ENCODE measurements at places on chromosomes 5 and 9.

GRCh38 chr5:146426853-146427618 lies 20.1 kb upstream of the TCERG1 start:
- DNase-seq: no peak

DNA sequence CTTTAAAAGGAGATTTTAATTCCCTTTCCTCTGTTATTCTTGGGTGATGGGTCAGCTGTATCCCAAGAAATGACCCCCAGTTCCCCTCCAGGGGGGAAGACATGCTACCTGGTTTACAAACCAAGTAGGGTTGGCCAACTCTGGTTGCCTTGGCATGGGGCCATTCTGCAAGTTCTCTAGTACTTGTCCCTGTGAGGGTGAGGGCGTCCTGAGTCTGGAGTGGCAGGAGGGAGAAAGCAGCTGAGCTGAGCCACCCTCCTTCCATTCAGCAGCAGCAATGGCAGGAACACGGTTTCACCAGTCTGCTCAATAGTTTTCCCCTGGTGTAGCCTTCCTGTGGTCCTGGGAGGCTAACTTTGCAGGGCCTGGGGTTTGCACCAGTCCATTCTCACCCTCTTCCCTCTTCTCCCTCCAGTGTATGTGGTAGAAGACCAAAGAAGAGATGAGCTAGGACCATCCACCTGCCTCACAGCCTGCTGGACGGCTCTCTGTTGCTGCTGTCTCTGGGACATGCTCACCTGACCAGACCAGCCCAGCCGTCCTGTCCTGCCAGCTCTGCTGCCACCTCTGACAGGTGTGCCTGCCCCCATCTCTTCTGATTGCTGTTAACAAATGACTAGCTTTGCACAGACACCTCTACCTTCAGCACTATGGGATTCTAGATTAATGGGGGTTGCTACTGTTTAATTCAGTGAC lies 59.9 kb downstream of the PFDN1 start:
- DNase-seq: no peak

DNA sequence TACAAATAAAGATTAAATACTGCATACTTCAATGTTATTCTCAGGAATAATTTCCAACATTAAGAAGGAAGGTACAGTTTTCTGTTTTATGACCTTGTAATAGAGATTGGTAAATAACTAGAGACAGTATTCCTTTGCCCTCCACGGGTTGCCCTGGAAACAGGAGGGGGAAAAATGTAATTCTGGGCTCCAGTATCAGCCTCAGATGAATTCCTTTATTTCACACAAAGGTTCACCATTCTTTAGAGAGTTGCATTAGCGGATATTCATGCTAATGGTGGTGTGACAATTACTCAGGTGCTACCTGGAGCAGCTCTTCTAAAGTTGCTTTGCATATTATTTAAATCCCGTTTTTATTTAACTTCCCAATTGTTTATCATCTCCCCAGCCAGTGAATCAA lies 42.6 kb downstream of the CETN3 start:
- no peak for DNase-seq

- no peak for DNase-seq
These were observed 167.6 kb upstream of the WWC1 start for GRCh38 chr5:168123631-168124528.

DNA sequence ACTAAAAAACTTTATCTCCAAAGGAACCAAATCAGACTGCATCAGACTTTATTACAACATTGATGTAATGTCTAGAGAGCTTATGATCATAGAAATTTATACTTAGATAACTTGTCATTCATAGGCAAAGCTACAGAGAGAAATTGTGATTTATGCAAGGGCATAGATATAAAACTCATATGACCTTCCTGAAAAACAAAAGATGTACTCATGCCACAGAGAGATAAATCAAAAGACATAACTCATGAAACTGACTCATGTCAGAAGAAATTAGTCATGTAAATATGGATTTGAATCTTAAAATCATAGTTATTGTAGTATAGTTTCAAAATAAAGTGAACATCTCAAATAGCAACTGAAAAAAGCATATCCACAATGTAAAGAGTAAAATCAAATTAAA lies 186.2 kb downstream of the GABBR2 start:
- no peak for DNase-seq

- no peak for DNase-seq
These were observed 477.6 kb downstream of the ZSWIM6 start for GRCh38 chr5:61809651-61810050.

GRCh38 chr5:157324237-157324636 lies 58.3 kb downstream of the CYFIP2 start:
- no peak for DNase-seq

DNA sequence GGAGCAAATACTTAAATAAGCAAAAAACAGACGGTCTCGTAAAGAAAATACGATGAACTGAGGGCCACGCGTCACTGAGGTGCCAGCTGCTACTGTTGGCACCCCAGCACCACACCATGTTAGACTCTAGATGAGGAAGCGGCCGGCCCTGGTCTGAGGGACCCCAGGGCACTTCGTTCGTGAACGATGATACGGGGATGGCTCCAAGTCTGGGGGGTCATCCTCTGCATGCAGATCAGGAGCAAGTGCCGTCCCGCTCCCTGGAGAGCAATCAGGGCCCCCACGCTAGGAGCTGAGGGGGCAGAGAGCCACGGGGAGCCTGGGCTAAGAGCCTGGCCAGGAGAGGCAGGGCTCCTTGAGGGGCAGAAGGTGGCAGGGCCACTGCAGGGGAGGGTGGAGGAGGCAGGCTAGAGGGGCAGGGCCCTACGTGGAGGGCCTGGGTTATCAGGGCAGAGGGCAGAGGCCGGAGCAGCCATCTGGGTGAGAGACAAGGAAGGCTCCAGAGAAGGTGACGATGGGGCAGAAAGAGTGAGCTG lies 24.1 kb downstream of the SARDH start:
- DNase-seq: no peak

DNA sequence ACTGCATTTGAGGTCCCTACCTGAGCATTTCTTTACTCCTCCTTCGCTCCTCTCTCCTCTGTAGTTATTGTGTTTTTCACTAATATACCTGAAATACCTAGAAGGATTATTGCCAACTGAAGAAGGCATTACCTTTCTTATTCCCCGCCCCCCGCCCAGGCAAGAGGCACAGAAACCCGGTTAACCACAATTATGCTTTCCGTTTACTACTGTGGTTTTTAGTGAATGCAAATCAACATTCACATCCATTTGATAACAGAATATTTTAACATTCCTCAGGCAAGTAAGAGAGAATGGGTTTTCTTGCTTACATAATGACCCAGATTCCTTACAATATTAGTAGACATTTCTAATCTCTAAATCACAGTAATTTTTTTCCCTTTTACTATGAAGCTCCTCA lies 136.9 kb downstream of the PCSK5 start:
- no peak for DNase-seq

DNA sequence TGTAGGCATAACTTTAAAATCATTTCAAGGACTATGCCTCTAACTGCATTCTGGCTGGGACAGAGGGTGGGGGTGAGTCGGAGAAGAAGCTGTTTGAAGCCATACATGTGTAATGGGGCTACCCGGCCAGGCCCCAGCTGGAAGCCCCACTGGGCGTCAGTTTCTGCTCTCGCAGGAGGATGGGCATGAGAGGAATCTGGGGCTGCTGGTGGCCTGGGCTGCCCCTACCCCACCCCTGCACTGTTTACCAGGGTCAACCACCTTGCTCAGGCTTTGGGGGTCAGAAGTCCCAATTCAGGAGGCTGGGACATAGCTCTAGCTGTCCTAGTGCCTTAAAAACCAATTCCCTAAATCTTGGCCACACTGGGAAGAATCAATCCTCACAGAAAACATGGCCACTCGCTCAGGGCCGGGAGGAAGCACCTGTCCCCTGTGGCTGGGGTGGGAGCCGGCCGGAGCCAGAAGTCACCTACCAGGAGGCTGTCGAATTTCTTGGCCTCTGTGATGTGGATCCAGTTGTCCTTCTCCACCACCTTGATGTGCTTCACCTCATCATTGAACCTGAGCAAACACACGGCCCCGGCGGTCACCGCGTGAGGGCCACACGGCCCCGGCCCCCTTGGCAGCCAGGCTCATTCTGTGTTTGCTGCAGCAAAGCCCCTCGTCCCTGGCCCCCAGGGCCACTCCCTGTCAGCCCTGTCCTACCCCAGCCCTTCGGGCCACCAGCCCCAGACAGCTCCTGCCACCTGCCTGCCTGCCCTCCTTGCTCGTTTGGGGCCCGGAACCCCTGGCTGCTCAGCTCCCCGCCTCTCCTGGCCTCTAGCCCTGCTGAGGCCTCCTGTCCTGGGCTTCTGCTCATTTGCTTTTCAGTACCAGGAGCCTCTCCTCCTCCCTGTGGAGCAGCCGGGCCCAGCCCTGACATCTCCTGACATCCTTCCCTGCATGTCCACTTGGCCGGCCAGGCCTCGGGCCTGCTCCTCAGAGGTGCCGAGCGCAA lies 33.6 kb upstream of the SARDH start:
- DNase-seq: no peak

GRCh38 chr9:33165263-33166151 lies 1.6 kb downstream of the B4GALT1 start:
- DNase-seq: no peak

- no peak for DNase-seq
These were observed 8.9 kb upstream of the AGXT2 start for GRCh38 chr5:35056686-35057085.

DNA sequence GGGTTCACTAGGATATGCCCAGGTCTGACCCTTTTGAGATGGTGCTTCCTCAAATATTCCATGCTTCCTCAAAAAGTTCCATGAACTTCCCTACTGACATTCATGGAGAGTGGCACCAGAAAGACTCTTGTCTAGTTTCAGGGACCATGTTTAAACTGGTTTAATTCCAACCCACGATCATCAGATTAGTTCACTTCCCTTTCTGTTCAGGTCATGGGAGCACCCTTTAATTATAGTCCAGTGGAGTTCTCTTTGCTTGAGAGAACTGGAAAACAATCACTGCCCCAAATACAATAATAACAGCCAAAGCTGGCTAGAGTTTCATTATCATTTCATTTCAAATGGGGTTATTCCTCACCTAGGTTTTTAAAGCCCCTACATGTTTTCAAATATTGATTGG lies 9.7 kb upstream of the ERBIN start:
- no peak for DNase-seq

GRCh38 chr9:69496846-69497450 lies 171.9 kb downstream of the ENTREP1 start:
- no peak for DNase-seq

- DNase-seq: no peak
These were observed 5.4 kb downstream of the CFAP90 start for GRCh38 chr5:7845557-7845956.

DNA sequence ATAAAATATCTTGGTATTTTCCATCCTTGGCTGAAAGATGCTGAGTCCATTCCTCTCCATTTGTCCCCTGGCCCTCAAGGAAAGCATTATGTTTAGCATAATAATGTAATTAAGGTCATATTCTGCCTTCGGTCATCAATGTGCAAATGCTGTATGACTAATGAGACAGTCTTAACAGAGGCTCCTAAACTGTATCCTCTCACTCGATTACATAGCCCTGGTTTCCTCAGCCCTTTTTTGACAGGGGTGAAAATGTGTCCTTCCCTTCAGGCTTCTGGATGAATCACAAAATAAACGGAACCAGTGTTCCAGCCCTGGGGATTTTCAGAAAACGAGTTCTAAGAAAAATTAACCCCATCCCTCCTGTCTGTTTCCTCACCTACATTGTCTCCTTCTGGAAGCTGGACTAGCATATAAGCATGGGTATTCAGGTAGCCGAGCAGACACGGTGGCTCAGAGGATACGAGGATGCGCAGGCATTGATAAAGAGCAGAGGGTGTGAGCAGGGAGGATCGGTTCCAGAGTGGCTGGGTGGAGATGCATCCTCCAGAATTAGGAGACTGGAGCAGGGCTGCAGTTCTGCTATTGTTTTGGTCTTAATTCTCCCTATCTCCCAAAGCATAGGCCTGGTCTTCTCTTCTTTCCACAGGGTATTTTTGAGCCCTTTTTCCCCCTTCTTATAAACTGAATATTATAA lies 742.9 kb downstream of the TLR4 start:
- no peak for DNase-seq

- DNase-seq: no peak
These were observed 12.9 kb downstream of the RALGDS start for GRCh38 chr9:133107961-133108793.

- no peak for DNase-seq
These were observed 29.6 kb downstream of the ANKDD1B start for GRCh38 chr5:75640826-75641225.

DNA sequence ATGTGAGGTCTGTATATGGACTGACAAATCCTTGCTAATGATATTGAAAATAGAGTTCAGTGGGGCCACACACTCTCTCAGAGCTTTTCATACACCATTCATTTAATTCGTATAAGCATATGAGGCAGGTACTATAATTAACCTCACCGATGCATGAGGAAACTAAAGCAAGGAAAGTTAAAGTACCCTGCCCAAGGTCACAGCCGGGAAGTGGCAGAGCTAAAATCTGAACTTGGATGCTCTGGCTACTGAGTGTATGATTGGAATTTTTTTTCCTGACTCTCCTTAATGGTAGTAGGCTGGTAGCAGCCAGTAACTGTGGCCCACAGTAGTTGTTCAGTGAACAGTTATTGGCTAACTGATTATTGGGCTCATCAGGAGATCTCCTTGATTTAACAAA lies 135.3 kb downstream of the NUDT12 start:
- DNase-seq: no peak

DNA sequence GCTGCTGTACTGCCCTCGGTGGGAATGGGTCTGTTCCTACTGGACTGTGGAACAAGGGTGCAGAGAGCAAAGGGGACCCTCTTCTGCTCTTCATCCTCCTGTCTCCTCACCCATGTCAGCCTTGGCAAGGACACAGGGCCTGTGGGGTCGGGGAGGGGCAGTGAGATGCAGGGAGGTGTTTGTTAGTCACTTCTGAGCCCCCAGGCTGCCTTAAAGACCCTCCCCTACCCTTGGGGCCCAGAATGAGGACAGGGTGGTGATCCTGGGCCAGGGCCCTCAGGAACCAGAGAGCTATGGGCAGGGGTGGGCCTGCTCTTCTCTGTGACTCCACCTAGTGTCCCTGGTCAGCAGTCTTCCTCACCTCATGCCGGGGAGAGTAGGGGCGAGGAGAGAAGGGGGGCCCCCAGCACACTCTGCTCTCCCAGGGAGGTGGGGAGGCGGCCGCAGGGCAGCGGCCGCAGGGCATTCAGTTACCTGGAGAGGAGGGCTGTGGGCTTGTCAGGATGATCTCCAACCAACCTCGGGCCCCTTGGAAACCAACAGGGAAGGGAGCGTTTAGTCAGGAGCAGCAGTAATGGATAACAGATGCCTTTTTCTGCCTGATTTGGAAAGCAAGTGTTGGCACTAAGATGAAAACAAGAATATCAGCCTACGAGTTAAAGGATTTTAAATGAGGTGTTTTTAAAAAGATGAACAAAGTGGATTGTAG lies 62.0 kb upstream of the GARNL3 start:
- DNase-seq: no peak

- DNase-seq: no peak
These were observed 3.8 kb downstream of the LHX3 start for GRCh38 chr9:136201174-136201573.
